ENCODE measurements at places on chromosomes 3 and 15.

GRCh38 chr3:172846706-172847105 is 96.2 kb downstream of the ECT2 start:
- no peak for DNase-seq

- no peak for DNase-seq
These were observed 61.4 kb upstream of the LEKR1 start for GRCh38 chr3:156764751-156765150.

- peak; percentile 50 for DNase-seq
These were observed 225.2 kb upstream of the TPRG1 start for GRCh38 chr3:188946351-188947240.

DNA sequence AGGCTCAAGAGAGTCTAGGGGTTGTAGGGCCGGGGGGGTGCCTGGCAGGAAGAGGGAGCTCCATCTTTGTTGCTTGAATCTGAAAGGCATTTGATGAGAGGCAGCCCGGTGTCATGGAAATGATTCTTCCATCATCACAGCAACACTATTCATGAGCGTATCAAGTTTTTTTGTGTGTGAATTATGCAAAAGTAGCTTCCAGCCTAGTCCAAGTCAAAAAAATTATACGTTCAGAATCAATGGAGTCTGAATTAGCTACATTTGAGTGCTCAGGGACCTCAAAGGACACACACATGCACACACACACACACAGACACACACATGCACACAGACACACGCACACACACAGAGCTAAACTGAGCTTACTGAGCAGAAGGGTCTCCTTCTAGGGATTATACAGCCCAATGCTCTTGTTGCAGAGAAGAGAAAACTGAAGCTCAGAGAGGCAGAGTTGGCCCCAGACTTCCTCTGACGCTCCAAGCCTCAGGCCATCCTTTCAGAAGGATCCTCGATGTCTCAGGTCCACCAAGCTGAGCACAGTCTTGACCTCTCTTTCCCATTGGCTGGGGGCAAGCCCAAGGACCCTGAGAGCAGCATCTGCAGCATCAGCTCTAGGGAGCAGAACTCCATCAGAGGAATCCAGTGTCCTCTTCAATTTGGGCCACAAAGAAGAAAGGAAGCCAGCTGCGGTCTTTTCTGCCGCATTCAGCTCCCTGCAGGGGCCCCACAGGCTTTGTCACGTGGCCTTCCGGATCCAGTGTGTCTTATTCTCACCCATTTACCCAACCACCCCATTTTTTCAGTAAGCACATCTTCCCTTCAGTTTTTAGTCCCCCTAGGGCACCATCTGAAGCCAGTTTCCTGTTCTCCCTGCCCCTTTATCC is 228.0 kb downstream of the UACA start:
- peak; percentile 86 for DNase-seq

DNA sequence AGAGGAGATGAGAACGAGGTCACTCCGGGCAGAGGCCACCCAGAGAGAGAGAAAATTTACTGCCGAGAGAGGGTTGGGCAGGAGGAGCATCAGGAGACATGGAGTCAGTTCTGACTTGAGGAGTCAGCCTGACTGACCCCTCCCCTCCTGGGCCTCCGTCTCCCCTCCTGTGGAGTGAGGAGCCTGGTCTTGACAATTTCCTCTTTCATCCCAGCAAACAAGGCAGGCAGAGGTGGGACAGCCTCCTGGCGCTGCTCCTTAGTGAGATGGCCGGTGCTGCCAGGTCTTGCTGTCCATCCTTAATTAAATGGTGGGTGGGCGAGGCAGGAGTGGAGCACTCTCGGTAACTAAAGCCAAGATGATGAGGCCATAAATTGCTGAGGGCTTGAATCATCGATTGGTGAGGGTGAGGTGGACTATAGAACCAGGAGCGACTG is 60.6 kb downstream of the CYP11A1 start:
- DNase-seq: no peak

GRCh38 chr3:193714523-193715137 is 121.6 kb downstream of the OPA1 start:
- no peak for DNase-seq

GRCh38 chr3:110542552-110543150 is 529.0 kb upstream of the NECTIN3 start:
- DNase-seq: no peak

DNA sequence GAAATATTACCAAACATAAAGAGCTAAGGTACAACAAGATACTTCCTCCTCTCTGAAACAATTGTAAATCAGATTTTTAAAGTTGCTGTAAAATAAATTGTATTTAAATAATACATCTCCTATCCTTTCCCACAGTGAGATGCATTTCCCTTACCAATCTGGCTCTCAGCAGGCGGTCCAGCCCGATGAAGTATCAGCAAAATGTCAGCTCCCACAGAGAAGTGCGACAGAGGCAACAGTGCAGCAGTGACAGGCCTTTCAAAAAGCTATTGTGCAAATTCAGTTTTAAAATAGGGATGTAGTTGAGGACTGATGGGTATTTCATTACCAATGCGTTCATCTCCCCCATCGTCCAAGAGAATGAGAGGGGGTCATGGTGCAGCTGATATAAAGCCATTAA is 733.2 kb upstream of the GOLIM4 start:
- DNase-seq: no peak

GRCh38 chr15:100913961-100914360 is 5.2 kb upstream of the LRRK1 start:
- DNase-seq: no peak

GRCh38 chr15:77810130-77810571 is 177.4 kb upstream of the LINGO1 start:
- no peak for DNase-seq

GRCh38 chr15:69515926-69516325 is 63.3 kb downstream of the RPLP1 start:
- DNase-seq: peak; percentile 67

- DNase-seq: no peak
These were observed 323.5 kb downstream of the ERC2 start for GRCh38 chr3:56144805-56145204.

DNA sequence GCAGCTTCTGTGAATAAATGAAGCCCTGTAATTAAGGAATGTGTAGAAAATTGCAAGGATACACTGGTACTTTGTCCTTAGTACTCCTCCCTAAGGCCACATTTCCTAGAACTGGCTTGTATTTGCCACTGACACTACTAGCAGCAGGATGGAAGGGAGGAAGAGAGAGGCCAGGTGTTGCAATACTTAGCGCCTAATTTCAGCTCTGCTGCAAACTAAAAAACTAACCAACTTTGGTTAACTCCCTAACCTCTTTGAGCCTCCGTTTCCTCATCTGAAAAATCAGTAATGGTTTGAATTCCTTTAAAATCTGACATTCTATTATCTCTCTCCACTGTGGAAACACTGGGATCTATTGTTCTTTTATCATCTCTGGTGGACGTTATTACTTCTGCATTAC is 257.0 kb downstream of the SV2B start:
- DNase-seq: peak; percentile 45

- peak; percentile 78 for DNase-seq
These were observed 141.2 kb upstream of the MANF start for GRCh38 chr3:51243924-51244323.

GRCh38 chr3:141391991-141392316 is 23.6 kb downstream of the ZBTB38 start:
- DNase-seq: no peak

GRCh38 chr3:73143821-73144237 is 82.4 kb downstream of the EBLN2 start:
- DNase-seq: peak; percentile 15

DNA sequence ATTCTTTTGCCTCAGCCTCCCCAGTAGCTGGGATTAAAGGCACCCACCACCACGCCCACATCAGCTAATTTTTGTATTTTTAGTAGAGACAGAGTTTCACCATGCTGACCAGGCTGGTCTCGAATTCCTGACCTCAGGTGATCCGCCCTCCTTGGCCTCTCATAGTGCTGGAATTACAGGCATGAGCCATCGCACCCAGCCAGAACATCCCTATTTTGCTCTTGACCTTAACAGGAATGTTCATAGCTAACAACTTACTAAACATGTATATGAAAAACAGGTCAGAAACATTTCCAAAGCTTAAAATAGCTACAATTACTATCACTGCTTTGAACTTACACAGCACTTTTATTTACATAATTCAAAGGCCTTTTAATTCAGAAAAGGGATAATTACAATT is 33.7 kb downstream of the UQCC5 start:
- DNase-seq: no peak

- DNase-seq: no peak
These were observed 50.2 kb upstream of the GMNC start for GRCh38 chr3:190912736-190913135.

GRCh38 chr3:160611141-160611540 is 45.8 kb upstream of the KPNA4 start:
- DNase-seq: no peak

GRCh38 chr15:72141171-72142084 is 23.2 kb downstream of the SENP8 start:
- DNase-seq: peak; percentile 51

All from MV-4-11 (cell line).